ENCODE measurements at places on chromosomes 1 and 21.

- no peak for DNase-seq
These were observed 7.5 kb upstream of the CYP4A11 start for GRCh38 chr1:46948629-46949416.

DNA sequence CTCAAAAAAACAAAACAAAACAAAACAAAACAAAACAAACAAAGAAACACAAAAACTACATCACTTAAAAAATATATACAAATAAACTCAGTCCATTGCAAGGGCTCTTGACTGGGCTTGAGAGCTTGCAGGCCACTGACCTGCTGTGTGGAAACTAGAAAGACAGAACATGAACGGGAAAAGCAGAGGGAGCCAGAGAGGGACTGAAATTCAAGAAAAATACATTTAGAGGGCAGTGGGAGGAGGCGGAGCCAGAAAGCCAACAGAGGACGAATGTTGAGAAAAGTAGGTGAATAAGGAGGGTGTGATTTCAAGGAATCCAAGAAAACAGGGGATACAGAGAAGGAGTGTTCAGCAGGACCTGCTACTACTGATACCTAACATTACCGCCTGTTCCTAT, 41.4 kb upstream of the PLA2G2C start:
- no peak for DNase-seq

GRCh38 chr1:87325982-87326738, 2.5 kb upstream of the LMO4 start:
- DNase-seq, result no peak

DNA sequence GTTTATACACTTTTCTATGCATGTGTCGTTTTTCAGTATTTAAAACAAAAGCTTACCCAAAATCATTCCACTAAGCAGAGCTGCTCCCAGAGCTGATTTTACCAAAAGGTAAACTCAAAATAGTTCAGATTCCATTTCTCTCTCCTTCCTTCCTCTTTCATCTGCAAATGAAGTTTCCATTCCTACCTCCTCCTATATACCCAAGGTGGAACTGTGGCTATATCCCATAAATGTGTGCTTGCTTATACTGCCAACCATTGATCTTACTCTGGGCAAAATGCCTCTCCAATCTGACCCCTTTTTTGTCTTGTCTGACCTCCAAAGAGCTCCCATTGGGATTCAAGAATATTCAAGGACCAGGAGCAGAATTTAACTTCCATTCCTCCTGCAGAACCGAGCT, 9.5 kb downstream of the OLFML2B start:
- DNase-seq, result no peak

- no peak for DNase-seq
These were observed 26.9 kb upstream of the SLC44A3 start for GRCh38 chr1:94793296-94793656.

DNA sequence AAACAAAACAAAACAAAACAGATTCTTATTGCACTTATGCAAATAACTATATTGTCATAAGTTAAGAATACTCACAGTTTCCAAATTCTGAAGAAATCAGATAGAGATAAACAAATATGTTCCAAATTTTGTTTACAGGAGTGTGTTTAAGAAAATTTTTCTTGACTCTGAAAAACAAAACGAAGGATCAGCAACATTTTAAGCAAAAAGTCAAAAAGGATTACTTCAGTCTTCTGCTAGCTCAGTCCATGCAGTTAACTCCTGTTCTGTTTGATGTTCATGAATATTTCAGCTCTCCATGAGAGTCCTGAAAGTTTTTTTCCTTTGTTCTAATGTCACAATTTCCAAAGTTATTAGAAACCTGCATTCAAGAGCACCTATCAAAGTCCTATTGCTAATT, 33.2 kb upstream of the KLF18 start:
- no peak for DNase-seq

GRCh38 chr1:245589906-245590305, 435.1 kb downstream of the KIF26B start:
- DNase-seq, result no peak

GRCh38 chr21:21332492-21332891, 334.3 kb downstream of the NCAM2 start:
- no peak for DNase-seq

All from GDM1 (cell line).